Spleen (tissue), 13 donors: ENCODE measurements at places on chromosomes 11 and 22. TPM values are rescaled to one million over a fixed set of nuclear protein-coding genes. Genes with fewer than 3 reads are reported as not detected.
A peak's percentile ranks its signal among the peaks of the same experiment; 100 is the strongest.

GRCh38 chr22:40748388-40749355 is 69.4 kb downstream of the MCHR1 start:
- H3K4me1 ChIP-seq, result no peaks in the 10 kb centered on the region
- H3K4me3 ChIP-seq, result no peak overlapping the region
- H3K27me3 ChIP-seq, result no peaks in the 10 kb centered on the region
- no peak overlapping the region for H3K27ac ChIP-seq
- H3K36me3 ChIP-seq, result no peaks in the 10 kb centered on the region

DNA sequence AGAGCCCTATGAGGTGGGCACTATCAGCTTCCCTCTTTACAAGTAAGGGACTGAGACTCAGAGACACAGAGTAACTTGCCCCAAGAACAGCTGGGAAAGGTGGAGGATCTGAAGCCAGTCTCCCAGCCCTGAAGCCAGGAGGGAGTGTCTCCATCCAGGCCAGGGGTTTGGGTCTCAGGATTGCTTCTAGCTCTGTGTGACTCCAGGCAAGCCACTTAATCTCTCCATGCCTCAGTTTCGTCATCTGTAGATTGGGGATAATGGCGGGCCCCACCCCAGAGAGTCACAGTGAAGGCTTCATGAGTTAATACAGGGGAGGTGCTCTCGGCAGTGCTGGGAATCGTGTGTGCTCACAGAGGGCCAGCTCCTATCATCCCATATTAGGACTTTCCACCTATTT is 10.5 kb downstream of the MAP4K2 start:
- no peak overlapping the region for H3K4me3 ChIP-seq
- peak overlapping the region; percentile 85 for H3K27ac ChIP-seq
- peaks cover 94% of the 10 kb centered on the region for H3K36me3 ChIP-seq
- no peaks in the 10 kb centered on the region for H3K27me3 ChIP-seq

DNA sequence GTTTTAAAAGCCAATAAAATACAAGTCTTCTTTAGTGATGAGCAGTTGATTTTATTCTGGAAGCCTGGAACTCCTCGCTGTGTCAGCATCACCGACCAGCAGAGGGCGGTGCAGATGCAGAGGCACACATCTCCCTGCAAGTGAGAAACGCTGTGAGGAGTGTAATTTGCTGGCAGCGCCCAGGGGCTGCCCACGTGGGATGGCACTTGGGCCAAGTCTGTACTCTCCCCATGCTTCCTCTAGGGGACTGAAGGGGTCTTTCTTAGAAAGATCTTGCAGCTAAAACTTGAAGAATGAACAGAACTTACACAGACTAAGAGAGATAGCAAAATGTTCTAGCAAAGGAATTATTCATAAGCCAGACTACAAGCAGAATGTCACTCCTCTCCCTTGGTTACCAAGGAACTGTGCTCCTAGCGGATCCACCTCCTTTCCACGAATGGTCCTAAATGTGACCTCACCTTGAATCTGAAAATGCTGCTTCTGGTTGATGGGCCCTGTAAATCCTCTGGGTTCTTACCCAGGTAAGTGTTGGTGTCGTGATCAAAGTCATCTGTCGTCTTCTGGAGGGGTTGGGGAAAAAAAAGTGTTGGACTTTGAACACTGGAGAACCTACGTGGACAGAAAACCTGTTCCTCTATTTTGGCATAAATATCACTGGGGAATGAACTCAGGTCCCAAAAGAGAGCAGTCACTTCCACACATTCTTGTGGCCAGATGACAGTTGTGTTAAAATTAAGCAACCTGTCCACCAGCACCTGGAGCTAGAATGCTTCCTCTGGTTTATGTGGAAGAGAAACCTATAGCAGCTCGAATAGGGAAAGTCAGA is 31.8 kb downstream of the CNTF start:
- H3K27me3 ChIP-seq, result no peaks in the 10 kb centered on the region
- H3K4me1 ChIP-seq, result peaks cover 5% of the 10 kb centered on the region
- DNase-seq, result peak; percentile 92
- no peak overlapping the region for H3K27ac ChIP-seq
- H3K4me3 ChIP-seq, result no peak overlapping the region
- no peaks in the 10 kb centered on the region for H3K36me3 ChIP-seq

- DNase-seq, result no peak
- H3K4me1 ChIP-seq, result no peaks in the 10 kb centered on the region
- H3K27me3 ChIP-seq, result no peaks in the 10 kb centered on the region
- H3K36me3 ChIP-seq, result no peaks in the 10 kb centered on the region
Observed at GRCh38 chr11:73950869-73951710, at the start of gene DNAJB13. TSS of gene DNAJB13 (plus strand) at chr11:73951026. CDS start at chr11:73951070, 44 bp downstream.

DNA sequence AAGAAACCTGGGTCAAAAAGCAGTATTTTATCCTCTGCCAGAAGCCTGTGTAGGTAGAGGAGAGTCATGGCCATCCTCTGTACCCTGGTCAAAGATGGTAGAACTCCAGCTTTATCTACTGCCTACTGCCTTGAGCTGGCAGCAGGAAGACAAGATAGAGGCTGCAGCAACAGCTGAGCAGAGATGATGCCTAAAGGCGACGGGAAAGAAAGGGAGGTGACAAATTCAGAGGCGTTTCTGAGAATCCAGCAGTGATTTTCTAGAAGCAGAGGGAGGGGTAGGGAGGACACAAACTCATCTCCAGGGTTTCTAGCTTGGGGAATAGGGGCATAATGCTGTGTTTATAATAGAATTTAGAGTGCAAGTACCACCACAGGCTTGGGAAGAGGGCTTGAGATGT is 15.5 kb upstream of the C1QTNF4 start:
- no peak overlapping the region for H3K27ac ChIP-seq
- H3K4me3 ChIP-seq, result no peak overlapping the region
- peaks cover 5% of the 10 kb centered on the region for H3K4me1 ChIP-seq
- no peaks in the 10 kb centered on the region for H3K36me3 ChIP-seq

GRCh38 chr11:118939404-118939915 is 13.7 kb upstream of the BCL9L start:
- H3K27me3 ChIP-seq, result no peaks in the 10 kb centered on the region
- DNase-seq, result no peak
- H3K36me3 ChIP-seq, result no peaks in the 10 kb centered on the region
- no peak overlapping the region for H3K4me3 ChIP-seq
- no peak overlapping the region for H3K27ac ChIP-seq

- peaks cover 57% of the 10 kb centered on the region for H3K36me3 ChIP-seq
- peak overlapping the region; percentile 42 for H3K4me3 ChIP-seq
- no peaks in the 10 kb centered on the region for H3K27me3 ChIP-seq
- peaks cover 33% of the 10 kb centered on the region for H3K4me1 ChIP-seq
- H3K27ac ChIP-seq, result no peak overlapping the region
Observed at GRCh38 chr11:61957021-61957770, 7.0 kb downstream of the BEST1 start.

DNA sequence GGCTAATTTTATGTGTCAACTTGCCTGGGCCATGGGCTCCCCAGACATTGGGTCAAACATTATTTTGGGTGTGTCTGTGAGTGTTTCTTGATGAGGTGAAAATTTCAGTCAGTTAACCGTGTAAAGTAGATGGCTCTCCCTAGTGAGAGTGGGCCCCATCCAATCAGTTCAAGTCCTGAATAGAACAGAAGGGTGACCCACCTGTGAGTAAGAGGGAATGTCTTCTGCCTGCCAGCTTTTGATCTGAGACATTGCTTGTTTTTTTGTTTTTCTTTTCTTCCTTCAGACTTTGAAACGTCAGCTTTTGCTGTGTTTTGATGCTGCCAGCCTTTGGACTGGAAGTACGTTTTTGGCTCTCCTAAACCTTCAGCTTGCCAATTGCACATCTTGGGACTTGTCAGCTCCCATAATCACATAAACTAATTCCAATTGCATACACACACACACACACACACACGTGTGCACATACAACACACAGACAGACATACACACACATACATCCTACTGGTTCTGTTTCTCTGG is 300.1 kb downstream of the CNTN5 start:
- no peaks in the 10 kb centered on the region for H3K36me3 ChIP-seq
- no peak overlapping the region for H3K4me3 ChIP-seq
- no peaks in the 10 kb centered on the region for H3K4me1 ChIP-seq
- no peaks in the 10 kb centered on the region for H3K27me3 ChIP-seq

GRCh38 chr22:27372969-27373670 is 428.4 kb downstream of the MN1 start:
- H3K4me1 ChIP-seq, result no peaks in the 10 kb centered on the region
- H3K27me3 ChIP-seq, result no peaks in the 10 kb centered on the region

Gene MS4A3
- polyA plus RNA-seq, result 0.27 TPM
